ENCODE measurements at places on chromosomes 7 and 10. TPM values are rescaled to one million over a fixed set of nuclear protein-coding genes. Genes with fewer than 3 reads are reported as not detected.

The EVX1 gene
- total RNA-seq, result not detected

The DGKI gene
- 3.5 TPM for total RNA-seq

The KLF14 gene
- 0.37 TPM for total RNA-seq

The UPK3B gene
- total RNA-seq, result not detected

The UBTD1 gene
- total RNA-seq, result 15.8 TPM

The GNAT3 gene
- not detected for total RNA-seq

The WNT8B gene
- total RNA-seq, result not detected

The PLCE1 gene
- total RNA-seq, result 0.59 TPM

The PNLIP gene
- total RNA-seq, result not detected

The UCMA gene
- total RNA-seq, result not detected

The WEE2 gene
- total RNA-seq, result not detected

The TAS2R3 gene
- 1.8 TPM for total RNA-seq

The DNAJC30 gene
- total RNA-seq, result 2.2 TPM

The MGAM2 gene
- total RNA-seq, result not detected

The SIRT1 gene
- 12.5 TPM for total RNA-seq

The STAM gene
- total RNA-seq, result 20.2 TPM

The TEX36 gene
- total RNA-seq, result not detected

The SDK1 gene
- total RNA-seq, result 1.6 TPM

The CCDC172 gene
- not detected for total RNA-seq

The DYDC2 gene
- not detected for total RNA-seq

The AKR1C2 gene
- 93.0 TPM for total RNA-seq

The HOGA1 gene
- total RNA-seq, result 2.5 TPM

The CFAP43 gene
- total RNA-seq, result under 0.01 TPM

The TRIM56 gene
- total RNA-seq, result 12.3 TPM

The TRPV5 gene
- not detected for total RNA-seq

The ABLIM1 gene
- 10.3 TPM for total RNA-seq

The CYP2C19 gene
- not detected for total RNA-seq
